ENCODE measurements at places on chromosomes 11 and 22. TPM values are rescaled to one million over a fixed set of nuclear protein-coding genes. Genes with fewer than 3 reads are reported as not detected.

Gene GDPD4
- total RNA-seq = not detected

Gene CTNND1
- total RNA-seq = 553 TPM

DNA sequence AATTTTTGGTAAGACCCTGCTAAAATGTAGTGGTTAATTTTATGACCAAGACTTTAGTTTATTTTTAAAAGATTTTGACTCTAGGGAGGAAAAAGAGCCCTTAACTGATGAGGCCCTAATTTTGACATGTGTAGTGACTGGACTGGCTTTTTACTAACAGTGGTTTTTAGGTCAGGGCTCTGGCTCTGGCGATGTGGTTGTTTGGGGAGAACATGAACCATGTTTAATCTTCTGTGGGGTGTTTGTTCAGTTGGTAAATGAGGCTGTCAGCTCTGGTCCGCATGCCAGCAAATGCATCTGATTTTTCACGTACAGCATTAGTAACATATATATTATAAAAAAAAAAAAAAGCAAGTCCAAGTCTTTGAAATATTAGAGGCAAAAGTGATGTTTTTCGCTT is 104.3 kb downstream of the EXT2 start:
- DNase-seq = no peak

GRCh38 chr22:50610581-50610980 is 10.0 kb downstream of the MAPK8IP2 start:
- DNase-seq = no peak

DNA sequence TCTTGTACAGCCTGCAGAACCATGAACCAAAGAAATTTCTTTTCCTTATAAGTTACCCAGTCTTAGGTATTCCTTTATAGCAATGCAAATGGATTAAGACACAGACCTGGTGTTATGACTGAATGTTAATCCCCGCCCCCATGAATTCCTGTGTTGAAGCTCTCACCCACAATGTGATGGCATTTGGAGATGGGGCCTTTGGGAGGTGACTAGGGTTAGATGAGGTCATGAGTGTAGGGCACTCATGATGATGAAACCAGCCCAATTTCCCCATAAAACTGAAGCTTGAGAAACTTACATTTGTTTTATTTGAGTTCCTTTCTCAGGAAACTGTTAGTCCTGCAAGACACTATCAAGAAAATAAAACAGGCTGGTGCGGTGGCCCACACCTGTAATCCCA is 115.8 kb upstream of the THY1 start:
- no peak for DNase-seq

- no peak for DNase-seq
These were observed 9.6 kb upstream of the PTS start for GRCh38 chr11:112216561-112217105.
